Upper lobe of right lung (tissue), 1 donor: ENCODE measurements at places on chromosomes 12 and 14.

DNA sequence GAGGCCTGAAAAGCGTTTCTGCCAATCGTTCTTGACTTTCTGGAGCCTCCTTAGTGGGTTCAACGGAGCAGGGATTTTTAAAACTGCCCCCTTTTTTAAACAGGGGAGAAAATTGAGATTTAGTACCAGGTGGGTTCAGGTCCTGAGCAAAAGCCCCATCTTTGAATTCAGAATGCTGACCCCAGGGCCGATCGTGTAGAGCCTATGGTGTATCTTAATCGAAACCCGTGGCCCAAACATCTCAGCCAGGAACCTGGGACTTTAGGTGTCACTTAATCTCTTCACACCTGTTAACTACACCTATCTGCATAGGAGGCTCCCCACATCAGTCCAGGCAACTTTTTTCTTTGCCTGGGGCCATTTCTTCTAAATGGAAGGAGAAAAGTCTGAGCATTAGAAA lies 6.4 kb upstream of the TBX5 start:
- no peak for DNase-seq

DNA sequence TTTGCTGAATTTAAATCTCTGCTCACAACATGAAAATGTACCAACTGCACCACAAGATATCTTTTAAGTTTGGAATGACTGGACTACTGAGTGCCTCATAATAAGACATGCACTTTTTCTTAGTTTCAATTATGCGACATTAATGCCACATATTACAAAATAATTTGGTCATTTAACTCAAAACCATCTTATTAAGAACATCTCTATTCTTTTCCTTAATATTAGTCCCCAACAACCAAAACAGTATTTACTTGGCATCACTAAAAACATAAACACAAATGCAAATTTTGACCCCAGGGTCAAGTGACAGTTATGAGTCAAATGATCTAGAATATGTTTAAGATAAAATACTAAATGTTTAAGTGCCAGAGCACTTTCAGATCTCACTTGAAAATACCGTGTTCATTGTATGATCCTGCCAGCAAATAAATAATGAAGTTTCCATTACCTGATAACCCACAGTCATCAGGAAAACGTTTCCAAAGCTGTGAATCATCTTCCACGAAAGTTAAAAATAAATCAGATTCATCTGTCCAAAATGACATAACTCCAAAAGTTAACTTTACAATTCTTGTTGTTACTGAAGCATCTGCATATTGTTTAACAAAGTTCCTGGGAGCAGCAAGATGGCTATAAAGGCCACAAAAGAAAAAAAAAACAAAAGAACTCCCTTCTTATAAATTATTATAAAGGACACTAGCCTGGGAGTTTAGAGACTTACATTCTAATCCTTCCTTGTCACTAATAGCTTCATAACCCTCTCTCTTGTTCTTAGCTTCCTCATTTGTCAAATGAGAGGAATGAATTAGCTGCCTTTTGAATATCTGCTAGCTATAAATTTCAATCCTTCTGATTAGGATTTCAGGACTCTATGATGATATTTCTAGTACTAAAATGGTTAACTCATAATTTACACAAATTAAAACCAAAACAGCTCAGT lies 30.5 kb upstream of the AP4S1 start:
- DNase-seq: no peak

DNA sequence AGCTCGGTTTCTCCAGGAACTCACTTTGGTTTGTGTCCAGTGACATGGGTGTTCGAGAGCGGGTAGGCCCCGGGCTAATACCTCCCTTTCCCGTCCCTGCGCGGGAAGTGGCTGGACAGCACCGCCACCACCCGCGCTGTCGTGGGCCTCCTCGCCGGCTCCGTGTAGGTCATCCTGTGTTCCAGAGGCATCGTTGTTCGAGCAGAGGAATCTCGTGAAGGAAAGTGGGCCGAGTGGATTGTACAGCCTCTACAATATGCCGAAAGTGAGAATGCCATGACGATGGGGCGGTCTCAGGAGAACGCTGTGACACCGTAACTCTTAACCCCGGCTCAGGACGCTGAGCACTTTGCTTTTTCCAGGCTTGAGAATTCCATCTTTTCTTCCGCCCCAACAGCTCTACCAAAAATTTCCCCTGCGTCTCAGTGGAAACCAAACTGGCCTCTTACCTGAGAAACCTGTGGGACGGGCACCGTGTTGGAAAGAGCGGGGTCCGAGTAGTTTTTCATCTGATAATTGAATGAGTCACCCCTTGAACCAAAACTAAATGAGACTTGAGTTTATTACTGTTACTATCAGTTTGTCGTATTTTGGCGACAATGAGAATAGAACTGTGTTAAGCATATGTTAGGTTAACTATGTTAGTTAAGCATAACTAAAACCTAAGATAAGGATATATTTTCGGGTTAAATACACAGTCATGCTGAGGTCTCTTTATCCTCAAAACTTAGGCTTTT lies 510 bp downstream of the EIF2S1 start:
- DNase-seq: no peak

- no peak for DNase-seq
Observed at GRCh38 chr12:109124878-109125648, 8.7 kb downstream of the ACACB start.

DNA sequence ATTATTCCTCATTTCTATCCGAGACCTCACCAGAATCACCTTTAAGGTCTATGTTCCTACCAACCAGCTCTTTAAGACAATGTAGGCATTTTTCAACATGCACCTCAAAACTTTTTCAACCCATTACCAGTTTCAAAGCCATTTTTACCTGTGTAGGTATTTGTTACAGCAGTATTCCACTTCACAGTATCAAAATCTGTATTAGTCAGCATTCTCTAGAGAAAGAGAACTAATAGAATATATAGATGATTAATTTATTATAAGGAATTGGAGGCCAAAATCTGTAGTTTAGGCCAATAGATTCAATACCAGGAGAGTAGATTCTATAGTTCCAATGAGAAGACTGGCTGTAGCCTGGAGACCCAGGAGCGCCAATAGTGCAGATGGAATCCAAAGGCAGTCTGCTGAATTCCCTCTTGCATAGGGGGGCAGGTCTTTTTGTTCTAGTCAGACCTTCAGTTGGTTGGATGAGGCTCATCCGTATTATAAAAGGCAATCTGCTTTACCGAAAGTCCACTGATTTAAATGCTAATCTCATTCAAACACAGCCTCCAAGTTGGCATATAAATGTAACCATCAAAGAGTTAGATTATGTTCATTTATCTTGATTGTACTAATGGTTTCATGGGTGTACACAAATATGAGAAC lies 151.6 kb upstream of the SYT1 start:
- DNase-seq: no peak

GRCh38 chr14:99511421-99512109 lies 30.4 kb downstream of the CCNK start:
- DNase-seq: no peak

DNA sequence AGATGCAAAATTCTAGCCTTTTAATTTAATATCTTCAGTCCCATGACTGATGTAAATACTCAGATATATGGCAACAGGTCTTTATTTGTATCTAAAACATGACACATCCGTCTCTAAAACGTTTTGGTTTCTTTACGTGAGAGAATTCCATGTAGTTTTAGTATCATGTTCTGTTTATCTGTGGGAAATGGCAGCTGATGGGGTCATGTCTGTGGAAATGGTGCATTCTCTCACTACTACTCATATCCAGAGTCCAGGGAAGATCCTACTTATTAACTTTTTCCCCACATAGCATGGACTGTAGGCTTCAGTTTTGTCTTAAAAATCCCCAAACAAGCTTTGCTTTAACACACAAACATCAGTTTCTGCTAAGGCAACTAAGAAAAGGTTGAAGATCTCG lies 53.8 kb downstream of the SPTLC2 start:
- no peak for DNase-seq

GRCh38 chr12:27382171-27382795 lies 49.6 kb downstream of the BMAL2 start:
- DNase-seq: no peak

- DNase-seq: no peak
Observed at GRCh38 chr14:31196839-31197492, 10.6 kb downstream of the HECTD1 start.
